CD4-positive, alpha-beta memory T cell (primary cell): ENCODE measurements at places on chromosomes 3 and 15.

GRCh38 chr3:194852831-194853508, 167.3 kb downstream of the FAM43A start:
- no peak for DNase-seq

GRCh38 chr3:47794544-47794943, 8.4 kb upstream of the DHX30 start:
- DNase-seq, result no peak

DNA sequence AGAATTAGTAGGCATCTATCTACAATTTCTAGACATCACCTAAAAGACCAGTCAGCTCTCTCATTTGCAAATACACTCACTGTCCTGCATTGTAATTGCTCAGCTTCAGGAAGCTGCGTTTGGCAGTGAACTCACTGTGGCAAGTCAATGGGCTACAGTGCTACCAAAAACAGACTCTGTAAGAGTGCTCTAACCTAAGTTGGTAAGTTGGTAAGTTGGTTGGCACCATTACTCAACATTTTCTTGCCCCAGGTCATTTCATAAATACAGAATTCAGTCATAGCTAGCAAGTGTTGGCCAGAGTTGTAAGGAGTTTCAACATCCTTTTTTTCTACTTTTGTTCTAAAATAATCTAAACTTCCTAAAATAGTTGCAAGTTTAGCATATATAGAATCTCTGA, 466.3 kb downstream of the NAALADL2 start:
- DNase-seq, result no peak

- DNase-seq, result no peak
Measured at GRCh38 chr3:146468671-146469149, 651 bp downstream of the PLSCR2 start.

GRCh38 chr3:171157286-171157685, 130.8 kb upstream of the SLC2A2 start:
- DNase-seq, result no peak

- no peak for DNase-seq
Measured at GRCh38 chr15:88918738-88919137, 5.6 kb upstream of the MFGE8 start.

- no peak for DNase-seq
Measured at GRCh38 chr3:78834910-78835309, 932.9 kb downstream of the ROBO1 start.

- no peak for DNase-seq
Measured at GRCh38 chr15:98738689-98739401, 90.5 kb downstream of the IGF1R start.

- peak; percentile 1 for DNase-seq
Measured at GRCh38 chr3:159828542-159828943, 160.1 kb upstream of the IL12A start.

DNA sequence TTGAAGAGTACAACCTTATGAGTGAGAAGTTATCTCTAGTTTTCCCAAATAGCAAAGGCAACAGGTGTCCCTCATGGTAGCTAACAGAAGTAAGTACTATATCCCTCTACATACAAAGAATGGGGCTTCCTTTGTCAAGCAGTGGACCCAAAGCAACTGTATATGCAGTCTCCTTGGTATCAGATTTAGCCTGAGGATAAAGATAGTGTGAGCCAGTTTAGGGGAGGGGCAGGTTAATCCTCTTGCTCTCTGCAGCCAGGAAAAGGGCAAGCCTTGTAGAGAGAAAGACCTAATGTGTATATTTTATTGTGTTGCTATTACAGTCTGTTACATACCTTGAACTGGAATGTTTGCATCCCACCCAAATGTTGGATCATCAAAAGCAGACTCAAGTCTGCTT, 117.9 kb upstream of the COL8A1 start:
- no peak for DNase-seq

GRCh38 chr3:65671004-65671403, 367.7 kb downstream of the MAGI1 start:
- no peak for DNase-seq

GRCh38 chr15:26391567-26392194, 381.2 kb downstream of the GABRB3 start:
- DNase-seq, result no peak

DNA sequence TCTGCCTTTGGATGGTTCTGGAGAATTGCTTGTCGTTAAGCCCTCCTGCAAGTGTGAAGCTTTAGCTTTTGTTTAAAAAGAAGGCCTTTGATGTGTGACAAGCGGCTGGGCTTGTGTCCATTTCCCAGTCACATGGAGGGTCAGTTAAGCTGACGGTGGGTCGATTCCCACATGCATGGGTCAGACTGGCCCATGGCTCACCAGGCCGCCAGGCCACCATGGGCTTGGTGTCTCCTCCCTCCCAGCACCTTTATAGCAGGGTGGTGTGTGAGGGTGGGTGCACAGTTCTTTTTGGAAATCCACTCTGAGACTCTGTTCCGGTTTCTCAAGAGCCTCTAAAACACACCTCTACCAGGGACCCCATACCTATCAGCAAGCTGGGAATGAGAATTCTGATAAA, 67.2 kb downstream of the SCN5A start:
- no peak for DNase-seq

- DNase-seq, result peak; percentile 45
Measured at GRCh38 chr3:30602946-30603345, 3.5 kb upstream of the TGFBR2 start.

DNA sequence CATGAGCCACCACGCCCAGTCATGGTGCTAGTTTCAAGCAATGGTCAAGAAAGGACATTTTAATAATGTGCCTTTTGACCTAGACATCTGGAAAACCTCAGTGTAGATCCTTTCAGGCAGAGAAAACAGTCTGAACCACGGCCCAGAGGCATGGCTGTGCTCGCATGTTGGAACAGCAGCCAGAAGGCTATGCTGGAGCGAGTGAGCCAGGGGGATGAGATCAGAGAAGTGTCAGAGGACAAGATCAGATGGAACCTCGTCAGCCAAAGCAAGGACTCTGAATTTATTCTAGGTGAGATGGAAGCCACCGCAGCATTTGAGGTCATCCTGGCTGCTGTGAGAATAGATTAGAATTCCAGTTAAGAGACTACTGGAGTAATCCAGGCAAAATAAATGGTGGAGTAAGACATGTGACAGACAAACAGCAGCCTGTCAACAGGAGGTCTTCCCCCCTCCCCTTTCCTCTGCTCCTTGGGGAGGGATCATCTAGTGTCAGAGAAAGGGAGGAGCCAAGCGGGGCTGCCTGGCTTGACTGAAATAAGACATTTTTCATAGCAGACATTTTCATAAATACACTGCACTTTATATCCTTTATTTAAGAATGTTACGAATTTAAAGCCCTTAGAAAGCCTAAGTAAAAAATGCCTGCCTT, 40.4 kb upstream of the ACKR4 start:
- no peak for DNase-seq

- no peak for DNase-seq
Measured at GRCh38 chr3:153693207-153693606, 428.0 kb upstream of the ARHGEF26 start.

GRCh38 chr15:76844096-76844495, 61.0 kb downstream of the SCAPER start:
- DNase-seq, result no peak

- DNase-seq, result peak; percentile 15
Measured at GRCh38 chr3:109081746-109082510, 36.0 kb downstream of the MORC1 start.

DNA sequence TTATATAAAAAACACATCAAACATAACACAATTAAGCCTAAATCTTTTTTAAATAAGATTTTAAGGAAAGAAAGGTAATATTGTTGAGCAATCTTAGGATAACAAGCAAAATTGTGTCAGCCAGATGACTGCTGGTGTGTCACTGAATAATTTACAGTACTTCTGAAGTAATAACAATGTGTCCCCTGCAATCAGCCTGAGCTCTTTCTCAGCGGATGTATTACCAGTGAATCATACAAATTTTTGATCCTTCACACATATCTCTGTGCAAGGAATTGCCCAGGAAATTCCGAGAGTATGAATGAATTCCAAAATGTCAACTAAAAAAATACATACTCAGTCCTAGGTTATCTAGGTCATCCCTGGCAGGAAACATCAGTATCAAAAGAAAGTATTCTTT, 76.6 kb upstream of the PTX3 start:
- no peak for DNase-seq

GRCh38 chr15:66940368-66940767, 125.0 kb upstream of the SMAD3 start:
- no peak for DNase-seq
